SJSA1 (cell line): ENCODE measurements at places on chromosomes 16 and 17. TPM values are rescaled to one million over a fixed set of nuclear protein-coding genes. Genes with fewer than 3 reads are reported as not detected.
A peak's percentile ranks its signal among the peaks of the same experiment; 100 is the strongest.

- peak; percentile 46 for DNase-seq
Observed at GRCh38 chr17:18182110-18182977, 1.3 kb upstream of the ALKBH5 start.

DNA sequence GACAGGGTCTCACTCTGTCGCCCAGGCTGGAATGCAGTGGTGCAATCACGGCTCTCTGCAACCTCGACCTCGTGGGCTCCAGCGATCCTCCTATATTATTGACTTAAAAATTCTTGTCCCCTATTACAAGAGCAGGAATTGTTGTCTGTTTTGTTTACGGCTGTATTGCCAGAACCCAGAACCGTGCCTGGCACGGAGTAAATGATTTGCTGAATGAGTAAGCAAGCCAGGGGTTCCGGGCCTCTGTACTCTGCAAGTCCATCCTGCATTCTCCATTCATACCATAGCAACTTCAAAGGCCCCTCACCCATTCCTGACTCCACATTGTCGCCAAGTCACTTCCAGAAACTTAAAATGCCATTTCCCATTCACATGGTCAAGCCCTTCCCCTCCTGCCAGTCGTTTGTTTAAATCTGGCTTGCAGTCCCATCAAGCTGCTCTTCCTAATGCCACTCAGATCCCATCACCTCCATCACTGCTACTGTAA is 6.9 kb downstream of the ADCY9 start:
- DNase-seq: no peak

- DNase-seq: no peak
Observed at GRCh38 chr16:5944971-5945370, 847.4 kb upstream of the EEF2KMT start.

DNA sequence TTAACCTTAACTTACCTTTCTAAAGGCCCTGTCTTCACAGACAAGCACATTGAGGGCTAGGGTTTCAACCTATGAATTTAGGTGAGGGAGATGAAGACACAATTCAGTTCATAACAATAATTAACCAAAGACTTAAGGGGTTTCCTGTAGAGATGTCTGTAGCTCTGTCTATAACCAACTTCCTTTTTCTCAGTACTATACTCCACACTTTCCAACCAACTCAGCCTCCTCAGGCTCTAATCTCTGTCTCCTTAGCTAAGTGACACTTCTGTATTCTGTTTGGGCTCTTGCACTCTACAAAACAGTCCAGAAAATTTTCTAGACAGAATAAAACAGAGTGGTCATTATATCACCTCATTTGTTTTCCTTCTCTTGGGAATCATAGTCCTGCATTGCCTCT is 25.8 kb downstream of the CAPNS2 start:
- no peak for DNase-seq

DNA sequence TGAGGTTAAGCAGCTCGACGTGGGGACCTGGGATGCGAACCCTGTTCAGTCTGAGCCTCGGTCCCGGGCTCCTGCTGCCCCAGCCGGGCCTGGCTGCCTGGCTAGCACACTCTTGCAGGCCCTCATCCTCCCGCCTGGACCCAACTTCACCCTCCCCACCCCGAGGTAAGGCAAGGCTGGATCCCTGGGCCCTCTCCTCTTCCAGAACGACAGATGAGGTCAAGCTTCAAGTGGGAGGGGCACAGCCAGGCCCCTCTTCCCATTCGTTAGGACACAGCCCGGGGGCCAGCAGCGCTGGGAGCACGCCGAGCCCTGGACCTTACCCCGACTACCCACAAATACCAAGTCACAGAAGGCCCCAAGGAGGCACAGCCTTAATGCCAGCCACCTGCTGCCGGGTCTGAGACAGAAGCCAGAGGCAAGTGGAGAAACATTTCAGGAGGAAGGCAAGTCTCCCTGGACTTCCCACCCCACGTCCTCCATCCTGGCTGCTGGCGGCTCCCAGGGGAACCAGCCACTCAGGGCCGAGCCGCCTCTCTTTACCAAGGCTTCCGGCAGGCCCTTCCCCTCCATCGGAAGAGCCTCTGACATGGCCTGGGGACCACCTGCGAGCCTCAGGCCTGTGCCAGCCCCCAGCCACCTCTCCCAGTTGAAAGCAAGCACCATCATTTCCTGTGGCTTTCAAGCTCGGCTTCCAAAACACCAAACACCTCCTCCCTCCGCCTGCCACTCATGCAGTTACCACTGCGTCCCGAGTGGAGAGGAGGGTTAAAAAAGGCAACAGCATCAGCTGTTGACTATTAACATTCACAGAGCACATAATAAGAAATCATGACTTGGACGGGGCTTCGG is 59.9 kb downstream of the RPH3AL start:
- DNase-seq: no peak

DNA sequence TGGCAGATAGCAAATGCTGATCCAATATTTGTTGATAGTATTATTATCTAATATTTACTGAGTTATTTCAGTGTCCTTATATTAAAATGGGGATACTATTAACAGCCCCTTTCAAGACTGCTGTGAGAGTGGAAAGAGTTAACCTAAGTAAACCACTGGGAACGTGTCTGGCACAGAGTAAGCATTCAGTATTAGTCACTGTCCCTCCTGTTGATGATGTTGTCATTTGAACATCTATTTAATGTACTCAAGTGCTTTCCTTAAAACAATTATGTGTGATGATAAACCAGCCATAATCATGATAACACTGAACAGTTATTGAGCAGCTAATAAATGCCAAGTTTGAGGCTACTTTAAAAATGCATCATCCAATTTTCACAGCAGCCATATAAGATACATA is 135.7 kb upstream of the XYLT1 start:
- DNase-seq: no peak

- no peak for DNase-seq
Observed at GRCh38 chr17:7440113-7440833, 961 bp downstream of the FGF11 start.

DNA sequence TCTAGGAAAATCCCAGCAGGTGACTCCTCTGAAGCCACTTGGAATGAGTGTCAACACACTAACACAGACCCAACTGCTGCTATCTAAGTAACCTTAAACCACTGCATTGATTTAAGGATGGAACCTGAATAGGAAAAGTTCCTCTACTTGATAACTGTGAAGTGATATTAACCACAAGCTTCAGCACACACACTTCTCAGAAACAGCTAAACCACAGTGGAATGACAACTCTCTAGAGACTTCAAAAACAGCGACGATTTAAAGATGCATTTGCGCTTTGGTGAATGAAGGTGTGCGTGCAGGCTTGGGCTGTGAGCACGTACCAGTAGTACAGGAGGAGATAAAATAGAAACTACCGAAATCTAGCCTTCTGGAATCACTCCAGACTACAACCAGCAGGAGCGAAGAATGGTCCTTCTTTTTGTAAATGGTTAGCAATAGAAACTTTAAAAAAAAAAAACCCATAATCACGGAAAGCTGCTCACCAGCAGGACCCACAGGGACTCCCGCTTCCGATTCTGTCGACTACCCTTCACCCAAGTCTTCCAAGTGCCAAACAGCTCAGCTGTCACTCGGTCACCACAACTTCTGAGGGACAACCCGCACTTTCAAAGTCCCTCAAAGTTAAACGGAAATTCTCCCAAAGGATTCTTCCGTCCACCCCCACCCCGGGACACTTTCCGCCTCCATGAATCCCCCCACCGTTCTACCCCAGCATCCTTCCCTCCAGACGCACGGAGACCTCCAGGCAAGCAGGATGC is 137.7 kb upstream of the CORO6 start:
- peak; percentile 39 for DNase-seq

GRCh38 chr16:27761816-27762215 is 211.9 kb downstream of the KATNIP start:
- DNase-seq: no peak

- DNase-seq: no peak
Observed at GRCh38 chr16:50390371-50390771, 21.6 kb upstream of the BRD7 start.

DNA sequence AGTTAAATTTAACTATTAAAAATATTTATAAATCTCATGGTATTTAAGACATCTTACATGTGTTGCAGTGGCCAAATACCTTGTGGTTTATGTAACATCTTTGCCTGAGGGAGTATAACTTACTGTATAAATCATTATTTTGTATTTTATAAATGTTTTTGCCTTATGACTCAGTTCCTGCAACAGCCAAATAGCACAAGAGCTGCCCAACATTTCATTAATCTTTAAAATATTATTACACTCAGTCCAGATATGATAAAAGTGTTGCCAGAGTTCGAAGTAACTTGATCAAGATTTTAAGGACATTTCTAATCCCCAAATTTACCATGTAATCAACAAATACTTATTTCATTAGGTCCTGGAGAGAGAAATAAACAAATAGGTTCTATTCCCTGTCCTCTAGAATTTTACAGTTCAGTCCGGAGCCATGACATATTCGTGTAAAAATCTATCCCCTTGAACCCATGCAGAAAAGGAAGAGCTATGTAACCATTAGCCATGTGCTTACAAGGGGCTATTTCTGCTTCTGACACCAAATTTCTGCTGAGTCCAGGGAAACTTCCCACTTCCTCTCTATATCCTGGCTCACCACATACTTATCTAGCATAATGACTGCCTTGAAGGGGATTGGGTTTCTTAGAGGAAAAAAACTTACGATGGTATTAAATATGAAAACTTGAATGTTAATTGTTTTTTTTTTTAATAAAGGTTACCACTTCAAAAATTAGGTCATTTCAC is 44.0 kb downstream of the IRX6 start:
- DNase-seq: no peak

DNA sequence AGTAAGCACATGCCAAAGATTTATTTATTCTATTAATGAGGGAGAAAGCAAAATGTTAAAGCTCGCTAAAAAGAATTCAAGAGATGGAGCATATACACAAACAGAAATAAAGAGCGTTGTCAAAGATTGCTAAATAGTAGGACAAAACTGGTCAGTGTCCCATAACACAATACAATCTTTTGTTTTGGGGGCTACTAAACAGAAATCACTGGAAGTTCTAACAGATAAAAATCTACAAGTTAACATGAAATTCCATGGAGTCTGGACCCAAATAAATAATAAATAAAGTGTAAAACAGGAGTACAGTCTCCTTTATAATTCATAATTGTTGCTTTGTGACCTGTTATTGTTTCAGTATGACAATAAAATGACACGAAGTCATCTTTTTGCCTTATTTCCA is 115.2 kb upstream of the CNTNAP4 start:
- DNase-seq: no peak

DNA sequence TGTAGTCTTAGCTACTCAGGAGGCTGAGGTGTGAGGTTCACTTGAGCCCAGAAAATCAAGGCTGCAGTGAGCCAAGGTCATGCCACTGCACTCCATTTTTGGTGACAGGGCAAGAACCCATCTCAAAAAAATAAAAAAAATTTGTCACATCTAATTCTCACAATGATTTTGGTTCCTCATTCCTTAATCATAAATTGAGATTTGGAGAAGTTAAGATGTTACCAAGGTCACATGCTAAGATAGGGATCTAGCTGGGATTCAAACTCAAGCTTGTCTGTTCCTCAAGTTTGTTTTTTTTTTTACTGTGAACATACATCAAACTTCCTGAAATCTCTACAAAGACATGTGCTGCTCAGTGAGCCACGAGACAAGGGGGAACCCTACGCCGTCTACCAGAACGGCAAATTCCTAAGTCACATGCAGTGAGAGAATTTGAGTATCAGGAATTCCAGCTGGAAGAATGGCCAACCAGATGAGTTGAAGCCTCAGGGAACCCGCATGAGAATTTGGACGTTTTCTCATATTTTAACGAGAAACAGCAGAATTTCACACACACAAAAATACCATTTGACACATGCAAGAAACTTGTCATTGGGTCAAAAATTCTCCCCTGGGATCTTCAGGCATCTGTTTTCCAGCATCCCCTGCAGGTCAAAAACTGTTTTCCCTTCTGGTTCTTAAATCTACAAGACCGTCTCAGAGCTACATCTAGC is 414.1 kb upstream of the GOT2 start:
- DNase-seq: no peak

DNA sequence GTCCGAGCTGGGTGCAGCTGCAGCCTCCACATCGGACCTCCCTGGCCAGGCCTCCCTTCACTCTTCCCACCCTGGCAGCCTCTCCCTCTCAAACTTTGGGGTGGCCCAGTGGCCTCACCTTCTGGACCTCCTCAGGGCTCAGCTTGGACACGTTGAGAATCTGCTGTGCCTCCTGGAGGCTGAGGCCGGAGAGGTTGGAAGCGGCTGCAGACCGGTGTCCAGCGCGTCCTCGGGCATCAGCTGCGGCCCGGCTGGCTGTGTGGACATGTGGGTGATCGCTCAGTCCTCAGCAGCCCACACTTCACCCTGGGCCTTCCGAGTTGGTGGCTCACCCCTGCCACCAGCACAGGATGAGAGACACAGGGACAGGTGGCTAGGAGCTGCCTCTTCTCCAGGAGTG is 9.9 kb downstream of the PAM16 start:
- DNase-seq: no peak

DNA sequence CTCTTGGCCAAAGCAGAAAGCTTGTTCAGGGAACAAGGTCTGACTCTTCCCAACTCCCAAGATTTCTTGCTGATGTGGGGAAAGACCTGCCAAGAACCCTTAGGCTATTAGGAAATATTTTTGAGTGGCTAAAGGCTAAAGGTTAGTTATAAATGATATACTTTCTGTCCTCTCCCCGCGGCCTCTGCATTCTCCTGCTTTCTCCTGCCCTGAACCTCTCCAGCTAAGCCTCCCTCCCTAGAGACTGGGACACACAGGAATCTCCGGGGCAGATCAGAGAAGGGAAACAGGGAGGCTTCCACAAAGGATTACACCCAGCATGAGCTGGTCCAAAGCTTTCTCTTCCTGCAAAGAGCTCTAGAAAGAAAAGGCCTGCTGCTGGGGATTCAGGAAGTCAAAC is 2.3 kb downstream of the SLC43A2 start:
- no peak for DNase-seq

DNA sequence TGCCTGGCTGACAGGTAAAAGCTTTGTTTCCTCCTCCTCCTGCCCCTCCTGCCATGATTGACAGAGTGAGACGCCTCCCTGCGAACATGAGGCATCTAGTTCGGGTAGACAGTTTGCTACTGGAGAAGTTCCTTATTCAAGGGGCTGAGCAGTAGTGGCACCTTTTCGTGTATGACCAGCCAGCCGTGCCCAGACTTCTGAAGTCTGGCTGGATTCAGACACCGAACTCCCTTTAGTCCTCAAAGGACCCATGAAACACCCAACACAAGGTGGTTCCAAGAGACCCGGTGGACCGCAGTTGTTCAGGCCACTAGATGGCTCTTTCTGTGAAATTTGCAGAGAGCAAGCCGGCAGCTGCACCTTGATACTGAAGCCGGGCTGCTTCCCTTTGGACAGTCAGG is 192.8 kb downstream of the XYLT1 start:
- no peak for DNase-seq

The BCAR1 gene
- total RNA-seq: 86.6 and 93.5 TPM in 2 replicates

The MMP28 gene
- 2.9 and 8.3 TPM in 2 replicates for total RNA-seq

The ITGB3 gene
- 164 and 202 TPM in 2 replicates for total RNA-seq

The ARL5C gene
- not detected in 2 replicates for total RNA-seq

The ZACN gene
- not detected in 2 replicates for total RNA-seq

The TAC4 gene
- not detected in 2 replicates for total RNA-seq

The CEMP1 gene
- not detected in 2 replicates for total RNA-seq

The LIMD2 gene
- 26.5 and 35.2 TPM in 2 replicates for total RNA-seq
